ENCODE measurements at places on chromosomes 3 and 15.

DNA sequence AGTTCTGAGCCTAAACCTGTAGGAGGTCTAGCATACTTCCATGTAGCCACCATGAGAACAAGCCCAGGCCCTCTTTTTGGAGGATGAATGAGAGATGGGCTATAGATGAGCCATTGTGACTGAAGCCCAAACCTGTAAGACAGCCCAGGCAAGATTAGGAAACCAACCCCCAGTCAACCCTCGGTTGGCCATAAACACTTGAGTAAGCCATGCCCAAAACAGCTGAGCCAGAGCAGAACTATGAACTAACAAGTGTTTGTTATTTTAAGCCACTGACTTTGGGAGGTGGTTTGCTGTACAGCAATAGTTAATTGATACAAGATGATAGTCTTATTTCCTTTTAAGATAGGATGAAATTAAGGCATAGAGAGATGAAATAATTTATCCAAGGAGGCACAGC, 12.4 kb upstream of the CPNE4 start:
- no peak for DNase-seq

- no peak for DNase-seq
These were observed 159.8 kb upstream of the TSC22D2 start for GRCh38 chr3:150248116-150248887.

DNA sequence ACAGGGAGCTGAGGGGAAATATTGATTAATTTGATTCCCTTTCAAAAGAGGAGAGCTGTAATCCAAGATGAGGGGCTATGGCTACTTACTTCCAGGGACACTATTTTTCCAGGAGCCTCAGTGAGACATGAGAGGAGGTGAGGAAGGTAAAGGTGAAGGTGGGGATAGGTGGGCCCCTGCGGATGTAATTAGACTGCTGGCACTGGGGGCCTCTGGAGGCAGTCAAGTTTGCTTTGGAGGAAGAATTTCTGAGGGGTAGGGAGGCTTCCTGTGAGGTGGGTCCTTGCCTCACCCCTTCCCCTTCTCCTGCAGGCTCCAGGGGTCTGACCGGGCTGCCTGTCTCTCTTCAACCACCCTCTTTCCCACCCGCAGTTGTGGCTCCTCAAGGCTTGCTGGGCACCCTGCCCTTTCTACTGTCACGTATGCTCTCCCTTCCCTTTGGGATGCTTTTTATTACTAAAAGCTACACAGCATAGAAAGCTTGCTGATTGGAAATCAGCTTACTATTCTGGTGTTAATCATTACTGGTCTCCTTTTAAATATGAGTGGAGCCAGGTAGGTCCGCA, 22.5 kb downstream of the GASK1A start:
- no peak for DNase-seq

GRCh38 chr3:126680667-126681055, 23.4 kb upstream of the CHCHD6 start:
- no peak for DNase-seq

- DNase-seq: no peak
These were observed 33.7 kb downstream of the ADCY5 start for GRCh38 chr3:123414973-123415775.

DNA sequence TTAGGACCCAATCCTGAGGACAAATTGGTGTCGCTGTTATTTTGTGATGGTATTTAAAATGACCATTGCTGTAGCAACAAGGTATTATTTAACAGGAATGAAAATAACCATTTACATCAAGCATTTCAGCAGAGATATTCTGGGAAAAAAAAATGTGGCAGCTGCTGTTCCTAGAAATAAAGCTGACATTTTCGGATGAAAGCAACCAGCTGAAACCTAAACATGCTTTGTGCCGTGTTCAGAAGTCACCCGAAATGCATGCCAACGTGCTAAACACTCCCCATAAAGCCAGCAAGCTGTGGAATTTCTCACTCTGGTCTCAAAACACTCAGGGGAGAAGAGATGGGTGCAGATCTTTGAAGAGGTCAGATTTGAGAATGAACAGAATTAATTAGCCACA, 31.5 kb upstream of the TAFA4 start:
- no peak for DNase-seq

DNA sequence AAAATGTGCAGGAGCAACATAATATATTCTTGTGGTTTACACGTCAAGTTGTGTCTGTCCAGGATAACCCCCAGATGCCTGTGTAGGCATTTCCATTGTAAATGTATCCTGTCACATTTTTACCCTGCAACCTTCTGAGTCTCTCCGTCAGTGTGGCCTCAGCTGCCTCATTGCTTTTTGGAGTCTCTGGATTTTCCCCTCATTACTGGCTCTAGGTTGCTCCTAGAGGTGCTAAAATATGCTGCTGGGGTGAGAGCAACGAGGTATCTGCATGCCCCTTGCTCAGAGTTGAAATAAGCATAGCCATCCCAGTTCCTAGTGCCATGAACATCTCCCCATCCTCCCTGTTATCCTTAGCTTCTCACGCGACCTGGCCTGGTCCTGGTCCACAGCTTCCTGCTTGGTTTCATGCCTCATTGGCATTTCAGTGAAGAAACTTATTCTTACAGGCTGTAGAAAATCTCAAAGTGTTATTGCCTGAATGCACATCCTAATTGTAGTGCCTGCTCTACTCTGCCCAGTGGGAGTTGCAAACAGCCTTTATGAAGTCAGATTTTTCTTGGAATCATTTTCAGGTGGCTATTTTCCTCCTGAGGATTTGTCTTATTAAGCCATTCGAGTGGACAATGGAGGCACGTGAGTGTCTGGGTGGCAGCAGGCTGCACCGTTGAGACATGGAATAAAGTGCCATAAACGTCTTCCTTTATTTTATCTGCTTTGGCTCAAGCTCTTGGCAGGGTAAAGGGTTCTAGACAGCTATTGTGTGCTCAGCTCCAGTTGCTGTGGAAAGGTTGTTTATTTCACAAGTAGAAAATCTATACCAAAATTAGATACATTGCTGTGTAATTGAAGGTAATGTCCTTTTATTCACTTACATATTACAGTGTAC, 33.2 kb downstream of the OXNAD1 start:
- DNase-seq: no peak

GRCh38 chr3:172562871-172563865, 39.9 kb upstream of the TNFSF10 start:
- DNase-seq: no peak

DNA sequence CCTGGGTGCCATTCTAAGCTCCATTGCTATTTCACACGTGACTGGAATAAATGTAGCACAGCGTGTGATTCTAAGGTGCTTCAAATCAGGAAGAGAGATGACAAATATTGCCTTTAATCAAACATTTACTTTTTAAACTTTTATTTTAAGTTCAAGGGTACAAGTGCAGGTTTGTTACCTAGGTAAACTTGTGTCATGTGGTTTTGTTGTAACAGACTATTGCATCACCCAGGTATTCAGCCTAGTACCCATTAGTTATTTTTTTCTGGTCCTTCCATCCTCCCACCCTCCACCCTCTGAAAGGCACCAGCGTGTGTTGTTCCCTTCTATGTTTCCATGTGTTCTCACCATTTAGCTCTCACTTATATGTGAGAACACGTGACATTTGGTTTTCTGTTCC, 510.8 kb downstream of the PLOD2 start:
- DNase-seq: no peak

- DNase-seq: no peak
These were observed 725.3 kb upstream of the CFAP20DC start for GRCh38 chr3:59775106-59775505.

DNA sequence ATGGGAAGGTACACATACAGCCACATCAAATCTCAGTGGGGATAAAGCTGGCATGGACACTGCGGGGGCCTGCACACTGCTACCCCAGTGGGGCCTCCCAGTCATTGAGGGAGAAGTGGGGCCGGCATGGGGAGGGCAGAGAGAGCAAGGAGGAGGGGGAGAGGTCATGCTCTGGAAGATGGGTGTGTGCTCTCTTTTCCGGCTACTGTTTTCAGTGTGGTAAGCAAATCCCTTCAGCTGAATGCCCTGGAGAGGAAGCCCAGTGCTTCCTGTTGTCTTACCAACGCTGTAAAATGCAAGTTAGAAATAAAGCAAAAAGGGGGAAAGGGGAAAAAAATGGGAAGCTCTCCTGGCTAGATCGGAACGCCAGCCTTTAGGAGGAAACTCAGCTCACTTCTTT, 30.8 kb downstream of the NRROS start:
- DNase-seq: no peak

GRCh38 chr3:32274306-32274705, 35.8 kb downstream of the CMTM8 start:
- no peak for DNase-seq

- no peak for DNase-seq
These were observed 55.2 kb downstream of the CEMIP start for GRCh38 chr15:80834402-80834801.

DNA sequence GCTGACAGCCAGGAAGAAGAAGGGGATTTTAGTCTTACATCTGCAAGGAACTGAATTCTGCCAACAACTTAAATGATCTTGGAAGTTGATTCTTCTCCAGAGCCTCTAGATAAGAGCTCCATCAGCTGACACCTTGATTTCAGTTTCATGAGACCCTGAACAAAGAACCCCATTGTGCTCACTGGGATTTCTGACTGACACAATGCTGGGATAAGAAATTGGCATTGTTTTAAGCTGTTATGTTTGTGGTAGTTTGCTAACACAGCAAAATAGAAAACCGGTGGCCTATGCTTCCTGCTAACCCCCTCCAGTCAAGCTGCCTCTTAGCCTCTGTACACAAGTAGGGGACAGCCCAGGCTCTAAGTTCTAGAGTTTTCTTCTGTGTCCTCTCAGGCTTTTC, 36.2 kb downstream of the MASP1 start:
- DNase-seq: no peak

DNA sequence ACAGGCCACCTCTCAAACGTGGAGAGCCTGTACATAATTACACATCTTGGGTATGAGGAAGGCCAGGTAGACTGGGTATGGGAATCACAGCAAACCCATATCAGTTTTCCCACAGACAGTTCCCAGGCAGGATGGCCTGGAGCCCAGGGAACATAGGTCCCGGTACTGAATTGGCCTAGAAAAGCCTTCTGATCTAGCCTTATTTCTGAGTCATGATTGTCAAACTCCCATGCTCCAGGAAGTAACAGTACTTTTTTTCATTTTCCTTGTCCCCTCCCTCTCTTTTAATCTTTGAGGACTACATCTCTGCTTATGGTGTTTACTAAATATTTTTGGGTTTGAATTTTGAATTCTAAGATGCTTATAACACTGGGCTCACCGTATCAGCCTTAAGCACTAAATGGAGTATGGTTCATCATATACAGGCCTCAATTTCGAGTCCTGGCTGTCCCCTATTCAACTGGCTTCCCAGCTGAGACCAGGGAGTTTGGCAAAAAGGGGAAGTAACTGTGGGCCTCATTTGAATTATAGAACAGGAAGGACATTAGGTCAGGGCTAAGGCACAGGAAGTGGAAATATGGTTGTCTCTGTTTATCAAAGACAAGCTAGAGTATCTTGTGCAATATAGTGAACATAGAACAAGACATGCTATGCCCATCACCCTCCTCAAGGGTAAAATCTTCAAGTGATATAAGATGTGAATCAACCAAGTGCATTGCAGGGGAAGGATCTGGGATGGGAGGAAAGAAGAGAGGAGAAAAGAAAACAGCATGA, 494.6 kb downstream of the NTRK3 start:
- no peak for DNase-seq
